ENCODE measurements at places on chromosomes 6 and 20. TPM values are rescaled to one million over a fixed set of nuclear protein-coding genes. Genes with fewer than 3 reads are reported as not detected.

Gene CPNE5
- total RNA-seq, result 0.32 TPM

Gene OR12D3
- total RNA-seq, result not detected

Gene ORC3
- total RNA-seq, result 32.0 TPM

Gene WFDC12
- not detected for total RNA-seq

Gene NKX2-2
- not detected for total RNA-seq

Gene SCAND1
- total RNA-seq, result 41.0 TPM

Gene SLC22A23
- total RNA-seq, result 2.2 TPM

Gene HCK
- total RNA-seq, result not detected

DNA sequence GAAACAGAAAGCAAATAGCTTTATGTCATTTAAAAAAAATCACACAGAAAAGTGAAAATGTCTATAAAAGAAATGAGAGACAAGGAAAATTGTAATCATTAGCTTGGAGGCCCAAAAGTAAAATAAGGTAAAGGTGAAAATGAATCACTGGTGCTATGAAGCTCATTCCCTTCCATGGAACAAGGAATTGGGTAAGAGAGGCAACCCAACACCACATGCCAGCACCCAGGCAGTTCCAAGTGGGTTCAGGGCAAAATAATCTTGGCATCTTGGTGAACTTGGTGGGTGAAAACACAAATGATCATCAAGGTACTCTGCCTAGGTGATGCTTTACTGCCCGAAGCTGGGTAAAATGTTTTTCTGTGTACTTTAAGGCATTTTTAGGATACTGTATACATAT, 16.7 kb downstream of the CST4 start:
- DNase-seq, result no peak

DNA sequence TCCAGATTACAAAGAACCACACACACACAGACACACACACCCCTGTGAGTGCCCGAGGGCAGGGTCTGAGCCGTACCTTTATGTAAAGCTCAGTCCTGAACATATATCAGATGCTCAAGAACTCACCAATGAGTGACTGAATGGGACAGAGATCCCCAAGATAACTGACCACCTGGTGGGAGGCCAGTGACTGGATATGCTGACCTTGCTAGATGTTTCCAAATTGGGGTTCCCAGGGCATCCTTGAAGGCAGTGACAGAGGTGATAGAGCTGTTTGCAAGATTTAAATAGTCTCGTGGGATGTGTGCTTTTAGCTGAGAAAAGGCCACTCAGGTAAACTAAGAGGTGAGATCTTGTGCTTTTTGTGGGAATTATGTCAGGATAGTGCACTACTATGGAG, 39.3 kb downstream of the KCNK17 start:
- DNase-seq, result no peak

DNA sequence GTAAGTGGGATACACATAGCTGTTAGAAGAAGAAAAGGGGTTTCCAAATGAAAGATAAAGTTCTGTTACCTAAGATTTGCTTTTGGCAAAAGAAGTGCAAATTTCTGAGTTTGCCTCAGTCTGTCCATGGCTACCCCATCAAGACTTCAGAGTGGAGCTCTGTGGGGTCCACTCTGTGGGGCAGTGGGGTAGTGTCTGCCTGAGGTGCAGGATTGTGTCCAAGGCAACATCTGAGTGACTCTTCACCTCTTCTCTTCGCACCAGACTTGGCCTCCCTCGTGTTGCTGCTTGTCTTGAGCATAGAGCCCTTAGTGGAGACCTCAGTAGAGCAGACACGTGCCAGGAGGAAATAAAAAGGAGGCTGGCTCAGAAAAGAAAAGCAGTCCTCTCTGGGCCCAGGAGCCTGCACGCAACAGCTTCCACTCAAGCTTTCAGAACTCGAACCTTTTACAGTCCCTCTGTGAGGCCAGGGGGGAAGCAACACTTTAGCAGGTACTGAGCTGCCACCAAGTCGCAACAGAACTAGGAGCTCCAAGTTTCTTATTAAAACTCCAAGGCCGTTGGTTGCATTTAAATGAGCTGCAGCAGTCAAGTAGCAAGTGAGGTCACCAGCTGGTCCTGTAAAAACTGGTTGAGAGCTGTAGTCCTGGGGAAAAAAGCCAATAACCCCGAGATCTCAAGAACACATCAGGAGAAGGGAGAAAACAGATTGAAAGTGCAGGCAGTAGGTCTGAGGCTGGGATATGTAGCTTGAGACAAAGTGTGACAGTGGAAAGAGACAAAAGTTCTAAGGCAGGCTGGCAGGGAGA, 413.5 kb downstream of the CDC5L start:
- DNase-seq, result no peak

DNA sequence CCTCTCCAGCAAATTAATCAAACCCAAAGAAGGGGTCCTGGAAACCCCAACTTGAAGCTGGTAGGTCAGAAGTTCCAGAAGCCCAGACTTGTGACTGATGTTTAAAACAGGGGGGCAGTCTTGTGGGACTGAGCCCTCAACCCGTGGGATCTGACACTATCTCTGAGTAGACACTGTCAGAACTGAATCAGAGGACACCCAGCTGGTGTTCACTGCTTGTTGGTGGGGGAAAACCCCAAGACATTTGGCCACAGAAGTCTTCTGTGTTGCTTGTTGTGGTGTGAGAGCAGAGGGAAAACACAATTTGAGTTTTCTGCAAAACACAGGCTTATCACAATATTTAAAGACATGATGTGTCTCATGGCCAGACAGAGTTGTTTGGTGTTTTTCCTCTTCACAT, 29.9 kb downstream of the KIF13A start:
- no peak for DNase-seq

DNA sequence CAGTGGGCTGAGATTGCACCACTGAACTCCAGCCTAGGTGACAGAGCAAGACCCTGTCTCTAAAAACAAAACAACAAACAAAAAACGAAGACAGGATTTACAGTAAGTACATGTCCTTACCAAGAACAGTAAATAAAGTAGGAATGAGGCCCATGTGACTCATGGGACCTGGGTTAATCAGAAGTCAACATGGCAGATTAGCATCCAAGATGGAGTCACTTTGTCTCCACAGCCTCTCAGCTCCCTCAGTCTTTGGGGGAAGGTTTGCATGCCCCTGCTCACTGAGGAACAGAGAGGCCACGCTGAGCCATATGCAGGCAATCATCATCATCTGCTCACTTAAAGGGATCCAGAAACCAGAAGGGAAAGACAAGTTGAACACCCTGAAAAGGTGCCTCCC, 7.8 kb upstream of the MUC22 start:
- no peak for DNase-seq

DNA sequence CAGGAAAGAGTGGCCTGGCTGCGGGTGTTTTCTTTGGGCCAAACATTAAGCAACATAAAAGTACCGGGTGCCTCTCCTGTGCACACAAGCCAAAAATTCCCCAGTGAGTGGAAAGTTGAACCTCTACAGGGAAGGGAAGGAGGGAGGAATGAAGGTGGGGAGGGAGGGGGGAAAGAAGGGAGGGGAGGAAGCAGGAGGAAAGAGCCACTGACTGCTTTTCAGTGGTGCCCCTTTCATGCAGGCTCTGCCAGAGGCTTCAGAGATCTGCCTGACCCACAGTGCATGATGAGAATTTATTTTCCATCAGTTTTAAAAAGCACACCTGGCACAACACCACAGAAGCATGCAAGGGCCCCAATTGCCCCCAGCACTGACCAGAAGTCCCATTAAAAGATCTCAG, 27.5 kb upstream of the AVP start:
- no peak for DNase-seq

DNA sequence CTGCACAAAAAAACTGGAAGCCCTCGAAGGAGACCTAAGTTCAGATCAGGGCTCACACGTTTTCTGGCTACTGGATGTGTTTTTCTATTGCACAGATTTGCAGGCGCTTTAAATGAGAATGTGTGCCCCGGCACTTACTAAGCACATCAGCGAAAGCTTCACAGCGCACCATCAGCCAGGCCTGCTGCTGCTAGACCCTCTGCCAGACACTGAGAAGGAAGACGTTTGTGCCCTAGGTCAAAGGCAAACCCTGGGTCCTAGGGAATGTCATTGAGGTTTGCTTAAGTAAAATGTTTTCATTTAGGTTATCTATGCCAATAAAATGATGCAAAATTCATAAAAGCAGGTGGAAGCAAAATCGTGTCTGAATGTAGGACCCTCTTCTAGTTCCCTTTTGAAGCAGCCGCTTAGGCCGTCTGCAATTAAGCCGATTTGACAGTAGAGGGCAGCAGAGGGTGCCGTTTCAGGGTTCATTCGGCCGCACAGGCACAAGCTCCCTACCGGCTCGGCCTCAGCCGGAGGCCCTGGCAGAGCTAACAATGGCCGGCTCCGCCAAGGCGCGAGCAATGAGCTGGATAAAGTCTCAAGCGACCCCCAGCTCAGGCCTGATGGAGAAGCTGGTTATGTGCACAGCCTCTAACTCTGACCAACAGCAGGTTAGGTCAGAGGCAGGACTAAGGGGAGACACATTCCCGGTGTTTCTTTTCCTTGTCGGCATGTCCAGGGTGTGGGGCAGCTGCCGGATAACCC, 107.2 kb upstream of the FOXA2 start:
- peak; percentile 74 for DNase-seq

GRCh38 chr6:87151781-87152525, 3.4 kb upstream of the ZNF292 start:
- peak; percentile 40 for DNase-seq

GRCh38 chr6:11246722-11247121, 14.3 kb upstream of the NEDD9 start:
- DNase-seq, result no peak

GRCh38 chr6:30463651-30464618, 25.4 kb upstream of the HLA-E start:
- peak; percentile 40 for DNase-seq

DNA sequence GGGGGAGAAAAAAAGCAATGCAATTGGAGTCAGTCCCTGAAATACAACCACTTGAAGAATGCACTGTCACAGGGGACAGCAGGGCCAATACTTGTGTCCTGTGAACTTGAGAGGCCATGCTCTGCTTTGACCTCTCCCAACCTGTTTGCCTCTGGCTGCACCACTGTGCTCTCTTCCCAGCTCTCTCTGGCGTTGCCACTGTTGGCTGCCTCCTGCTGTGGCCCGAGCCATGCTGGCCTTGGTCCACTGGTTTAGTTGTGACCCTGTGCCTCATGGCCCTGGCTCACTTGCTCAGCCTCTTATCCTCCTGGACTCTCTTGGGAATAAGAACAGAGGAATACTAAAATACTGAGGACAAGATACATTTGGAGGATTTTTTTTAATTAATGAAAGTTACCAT, 14.5 kb upstream of the FBXO30 start:
- DNase-seq, result no peak

DNA sequence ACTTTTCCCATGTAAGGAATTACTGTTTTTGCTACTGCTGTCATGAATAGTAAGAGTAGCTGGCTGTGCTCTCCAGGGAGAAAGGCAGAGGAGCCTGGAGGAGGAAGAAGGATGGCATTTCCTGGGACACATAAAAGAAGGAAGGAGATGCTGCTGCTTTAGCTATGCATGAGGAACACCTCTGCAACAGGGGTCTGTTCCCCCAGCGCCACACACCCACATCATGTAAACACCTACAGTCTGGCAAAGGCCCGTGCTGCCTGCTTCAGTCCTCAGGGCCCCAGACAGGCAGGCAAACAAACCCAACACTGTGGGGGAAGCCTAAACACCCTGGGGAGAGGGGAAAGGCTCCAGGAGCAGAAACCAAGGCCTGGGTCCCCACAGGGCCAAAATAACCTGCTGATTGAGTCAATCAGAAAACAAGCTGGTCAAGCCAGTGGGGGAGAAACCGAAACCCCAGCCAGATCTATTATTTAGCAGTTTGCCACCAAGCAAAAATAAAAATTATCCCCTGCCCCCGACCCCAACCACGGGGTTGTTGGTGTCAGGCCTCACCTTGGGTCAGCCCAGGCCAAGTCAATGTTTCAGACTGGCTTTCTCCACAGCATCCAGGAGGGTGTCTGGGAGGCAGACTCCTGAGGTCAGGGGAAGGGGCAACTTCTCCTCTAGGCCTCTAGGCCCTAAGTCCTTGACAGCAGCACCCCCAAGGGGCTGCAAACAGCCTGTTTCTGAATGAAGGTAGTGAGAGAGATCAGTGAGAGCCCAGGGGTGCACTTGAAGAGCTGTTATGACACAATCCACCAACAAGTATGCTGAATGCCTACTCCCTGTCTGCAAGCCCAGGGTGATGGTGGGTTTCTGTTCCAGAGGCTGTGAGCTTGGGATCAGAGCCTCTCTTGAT, 34.6 kb upstream of the SCUBE3 start:
- DNase-seq, result no peak

DNA sequence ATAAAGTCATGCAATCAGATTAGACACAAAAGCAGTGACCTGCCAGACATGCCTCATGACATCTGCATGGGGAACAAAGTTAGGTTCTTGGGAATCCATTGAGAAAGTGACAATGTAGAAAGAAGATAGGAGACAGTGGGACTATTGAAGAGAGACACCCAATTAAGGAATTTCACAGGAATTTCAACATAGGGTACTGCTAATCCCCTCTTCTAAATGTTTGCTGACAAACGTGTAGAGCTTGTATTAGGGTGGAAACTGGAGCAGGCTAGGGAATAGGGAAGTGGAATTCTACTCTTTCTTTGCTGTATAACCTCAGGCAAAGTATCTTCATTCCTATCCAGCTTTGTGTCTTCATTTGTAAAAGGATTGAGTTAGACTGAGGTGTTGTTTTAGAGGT, 409.4 kb upstream of the SASH1 start:
- no peak for DNase-seq

DNA sequence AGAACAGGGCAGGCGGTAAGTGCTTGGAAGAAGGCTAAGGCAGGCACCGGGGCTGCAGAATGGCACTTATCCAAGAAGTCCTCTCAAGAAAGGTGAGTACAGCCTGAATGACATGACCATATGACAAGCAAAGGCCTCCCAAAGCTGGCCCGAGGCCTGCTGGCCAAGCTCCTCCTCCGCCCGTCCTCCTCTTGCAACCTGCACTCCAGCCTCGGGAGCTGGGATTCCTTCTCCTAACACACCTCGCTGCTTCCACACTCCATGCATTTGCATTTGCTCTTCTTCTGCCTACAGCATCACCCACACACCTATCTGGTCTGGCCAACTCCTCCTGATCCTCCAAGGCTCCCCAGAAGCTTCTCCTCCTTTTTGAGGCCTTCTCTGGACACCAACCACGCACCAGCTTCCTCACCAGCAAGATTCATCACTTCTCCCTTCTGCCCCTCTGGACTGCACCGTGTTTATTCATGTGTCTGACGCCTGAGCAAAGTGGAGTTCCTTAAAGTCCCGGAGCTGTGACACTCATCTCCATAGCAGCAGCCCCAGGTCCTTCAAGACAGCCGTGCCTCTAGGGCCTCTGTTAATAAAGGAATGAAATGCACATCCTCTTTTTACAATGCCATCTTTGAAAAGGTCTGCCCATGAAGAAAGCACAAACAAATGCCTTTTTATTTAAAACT, 32.3 kb downstream of the CNKSR3 start:
- no peak for DNase-seq

All from fibroblast of villous mesenchyme (primary cell).